Left hindlimb (tissue), 1 donor: ENCODE measurements at places on chromosomes 13 and 19.

DNA sequence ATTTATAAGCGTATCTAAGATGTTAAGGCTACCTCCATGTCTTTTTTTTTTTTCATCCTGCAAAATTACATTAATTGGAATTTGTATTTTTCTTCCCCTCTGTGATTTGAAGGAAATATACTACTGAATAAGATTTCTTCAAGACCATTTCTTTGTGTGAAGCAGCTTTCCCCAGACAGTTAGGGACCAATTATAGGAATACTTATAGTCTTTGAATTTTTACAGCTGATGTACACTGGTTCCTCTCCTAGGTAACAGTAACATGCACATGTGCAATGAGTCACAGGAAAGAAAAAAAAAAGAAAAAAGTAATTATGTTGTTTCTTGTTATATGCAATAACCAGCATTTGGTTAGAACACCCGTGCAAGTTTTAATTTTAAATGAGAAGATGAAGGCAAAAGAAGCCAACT is 82.0 kb downstream of the PCDH9 start:
- DNase-seq, result no peak

- no peak for DNase-seq
Measured at GRCh38 chr19:18160493-18160970, 7.6 kb downstream of the PIK3R2 start.

- DNase-seq, result peak; percentile 40
Measured at GRCh38 chr13:34156841-34157365, 339.0 kb downstream of the RFC3 start.

DNA sequence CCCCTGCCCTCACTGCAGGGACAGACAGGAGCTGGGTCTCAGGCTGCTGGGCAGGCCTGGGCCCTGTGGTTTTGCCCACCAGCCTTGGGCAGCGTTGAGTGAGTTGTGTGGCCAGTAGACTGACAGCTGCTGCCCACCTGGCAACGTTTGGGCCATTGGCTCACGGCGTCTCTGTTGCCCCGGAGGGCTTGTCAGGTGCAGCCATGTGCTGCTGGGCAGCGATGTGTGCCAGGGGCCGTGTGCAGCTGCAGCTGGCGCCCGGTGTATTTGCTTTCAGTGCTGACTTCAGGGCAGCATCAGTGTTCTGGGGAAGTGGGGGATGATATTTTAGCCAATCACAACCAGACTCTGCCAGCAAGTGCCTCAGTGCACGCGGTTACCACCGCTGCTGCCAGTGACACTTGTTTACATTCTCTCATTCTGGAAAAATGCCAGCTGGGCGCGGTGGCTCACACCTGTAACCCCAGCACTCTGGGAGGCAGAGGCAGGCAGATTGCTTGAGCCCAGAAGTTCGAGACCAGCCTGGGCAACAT is 10.6 kb downstream of the FZR1 start:
- DNase-seq, result no peak

DNA sequence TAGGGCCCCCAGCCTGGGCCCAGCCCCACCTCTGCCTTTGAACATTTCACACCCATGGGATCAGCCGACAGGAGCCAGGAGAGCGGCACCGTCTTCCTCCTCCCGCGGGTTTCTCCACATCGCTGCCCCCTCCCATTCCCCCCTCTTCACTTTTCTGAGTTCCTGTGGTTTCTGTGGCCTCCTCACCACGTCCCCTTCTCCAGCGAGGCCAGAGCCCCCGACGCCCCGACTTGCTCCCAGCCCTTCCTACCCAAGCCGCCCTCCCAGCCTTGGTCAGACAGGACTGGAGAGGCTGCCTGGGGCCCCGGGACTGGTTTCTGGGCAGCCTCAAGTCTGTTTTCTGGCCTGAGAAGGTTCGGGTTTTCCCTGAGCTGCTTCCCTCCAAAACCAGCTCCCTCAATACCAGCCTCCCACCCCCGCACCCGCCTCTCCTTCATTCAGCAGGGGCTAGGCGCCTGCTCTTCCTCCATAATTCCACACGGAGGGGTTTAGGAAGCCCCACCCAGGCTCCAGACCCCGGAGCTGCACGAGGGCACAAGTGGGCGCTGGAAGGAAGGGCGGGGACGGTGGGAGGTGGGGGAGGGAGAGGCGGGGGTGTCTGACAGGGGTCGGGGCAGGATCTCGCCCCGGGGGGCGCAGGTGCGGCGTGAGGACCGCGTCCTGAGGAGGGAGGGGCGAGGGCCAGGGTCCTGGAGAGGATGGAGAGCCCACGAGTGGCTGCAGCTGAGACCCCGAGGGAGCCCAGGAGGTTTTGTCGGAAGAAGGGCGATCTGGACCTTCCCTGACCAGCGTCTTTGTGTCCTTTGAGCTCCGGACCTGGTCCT is 4.0 kb upstream of the SIGLEC10 start:
- DNase-seq, result no peak

GRCh38 chr13:67416047-67416925 is 186.2 kb upstream of the PCDH9 start:
- no peak for DNase-seq

- DNase-seq, result no peak
Measured at GRCh38 chr13:27595055-27595811, 25.1 kb downstream of the LNX2 start.

DNA sequence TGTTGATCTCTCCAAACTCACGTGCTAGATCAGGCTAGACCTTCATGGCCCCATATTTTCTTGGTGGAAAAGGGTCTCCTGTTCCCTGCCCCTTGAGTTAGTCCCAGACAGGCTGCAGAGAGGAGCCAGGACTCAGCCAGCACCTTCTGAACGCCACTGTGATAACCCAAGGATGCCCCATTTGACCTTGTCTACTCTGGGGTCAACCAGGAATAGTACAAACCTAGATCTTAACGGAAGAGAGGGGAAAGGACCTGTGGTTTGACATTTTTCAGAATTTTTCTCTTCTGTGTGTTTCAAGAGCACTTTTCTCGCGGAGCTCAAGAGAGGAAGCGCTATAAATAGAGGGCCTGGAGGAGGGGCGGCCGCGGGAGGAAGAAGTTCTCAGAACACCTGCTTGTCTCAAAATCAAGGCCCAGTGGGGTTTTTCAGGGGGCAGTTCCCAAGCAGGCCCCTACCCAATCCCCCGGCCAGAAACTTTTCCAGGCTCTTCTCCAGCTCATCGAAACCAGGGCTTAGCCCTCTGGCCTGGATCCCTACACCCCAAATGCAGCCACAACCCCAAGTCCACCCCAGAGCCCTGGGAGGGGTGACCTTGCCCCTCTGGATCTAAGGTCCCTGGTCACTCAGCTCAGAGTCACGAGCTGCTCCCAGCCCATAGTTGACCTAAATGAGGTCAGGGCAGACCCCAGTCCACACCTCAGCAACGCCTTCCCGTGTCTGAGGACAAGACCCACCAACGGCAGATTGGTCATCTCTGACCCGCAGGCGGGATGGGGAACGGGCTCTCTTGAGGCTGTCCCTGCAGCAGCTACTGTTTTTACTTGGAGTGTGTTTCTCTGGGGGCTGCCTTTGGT is 75.6 kb upstream of the TM9SF2 start:
- no peak for DNase-seq

- no peak for DNase-seq
Measured at GRCh38 chr13:36190771-36191170, 23.6 kb downstream of the SOHLH2 start.

DNA sequence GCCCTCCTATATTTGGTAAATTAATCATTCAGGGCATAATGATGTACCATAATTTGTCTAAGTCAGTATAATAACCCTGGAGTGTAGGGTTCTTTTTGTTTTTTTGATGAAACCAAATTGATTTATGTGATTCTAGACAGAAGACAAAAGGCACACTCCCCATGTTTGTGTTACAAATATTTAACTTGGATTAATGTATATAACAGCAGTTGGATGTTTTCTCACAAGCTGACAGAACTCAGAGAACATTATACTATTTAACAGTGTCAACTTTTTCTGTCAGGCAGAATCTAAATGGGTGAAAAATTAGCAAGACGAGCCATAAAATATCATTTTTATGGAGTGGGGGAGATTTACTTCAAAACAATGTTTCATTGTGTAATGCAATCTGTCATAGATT is 15.2 kb downstream of the CBY2 start:
- no peak for DNase-seq

- peak; percentile 63 for DNase-seq
Measured at GRCh38 chr13:100650326-100650725, 24.3 kb downstream of the TMTC4 start.
